Suppressor macrophage (primary cell): ENCODE measurements at places on chromosomes 12 and 14.
A peak's percentile ranks its signal among the peaks of the same experiment; 100 is the strongest.

- DNase-seq = no peak
These were observed 330.7 kb upstream of the DCN start for GRCh38 chr12:91513313-91513712.

- DNase-seq = no peak
These were observed 150.1 kb upstream of the FSCB start for GRCh38 chr14:44657203-44657602.

DNA sequence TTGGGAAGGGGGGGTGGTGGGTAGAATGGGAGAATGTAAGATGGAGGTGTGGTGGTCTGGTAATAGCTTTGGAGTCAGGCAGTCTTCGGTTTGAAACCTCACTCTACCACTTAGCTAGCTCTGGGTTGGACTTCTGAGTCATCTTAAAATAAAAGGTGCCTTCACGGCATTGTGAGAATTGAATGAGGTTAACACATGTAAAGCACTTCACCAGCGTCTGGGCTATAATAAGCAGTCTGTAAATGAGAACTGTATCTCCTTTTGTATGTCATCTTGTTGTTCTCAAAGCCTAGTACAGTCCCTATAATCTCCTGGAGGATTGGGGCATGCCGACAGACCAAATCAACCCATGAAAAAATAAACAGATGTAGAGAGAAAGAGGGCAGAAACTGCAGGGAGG, 11.2 kb downstream of the C2CD5 start:
- no peak for DNase-seq

- peak; percentile 85 for DNase-seq
These were observed 8.3 kb upstream of the MTA1 start for GRCh38 chr14:105411017-105411941.

DNA sequence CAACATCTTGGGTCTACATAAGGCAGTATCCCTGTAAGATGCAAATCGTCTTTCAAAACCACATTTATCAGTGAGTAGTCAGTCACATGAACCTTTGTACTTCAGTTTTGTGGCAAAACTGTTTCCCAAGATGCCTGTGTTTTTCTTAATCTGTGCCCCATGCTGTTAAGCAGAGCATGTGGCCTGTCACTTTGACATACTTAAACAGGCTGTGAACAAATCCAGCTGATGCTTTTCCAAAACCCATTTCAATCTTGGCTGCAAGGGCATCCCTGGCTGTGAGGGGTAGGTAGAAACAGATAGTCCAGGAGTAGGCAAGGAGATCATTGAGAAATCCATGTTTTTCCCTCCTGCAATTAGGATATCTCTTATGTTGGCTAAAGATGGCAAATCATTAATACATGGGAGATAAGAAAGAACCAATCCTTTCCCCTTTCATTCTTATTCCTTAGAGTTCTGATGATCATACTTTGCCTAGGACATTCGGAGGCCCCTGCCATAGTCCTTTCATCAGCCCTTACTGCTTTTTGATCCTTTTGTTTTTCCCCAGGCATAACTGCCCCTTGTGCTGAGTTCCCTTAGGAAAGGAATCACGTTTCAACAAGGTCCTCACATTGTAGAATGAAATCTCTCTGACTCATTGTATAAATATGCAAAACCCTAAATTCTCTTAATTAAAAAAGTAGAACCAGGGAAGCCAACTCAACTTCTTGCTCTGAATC, 121.1 kb upstream of the EEA1 start:
- DNase-seq = no peak

DNA sequence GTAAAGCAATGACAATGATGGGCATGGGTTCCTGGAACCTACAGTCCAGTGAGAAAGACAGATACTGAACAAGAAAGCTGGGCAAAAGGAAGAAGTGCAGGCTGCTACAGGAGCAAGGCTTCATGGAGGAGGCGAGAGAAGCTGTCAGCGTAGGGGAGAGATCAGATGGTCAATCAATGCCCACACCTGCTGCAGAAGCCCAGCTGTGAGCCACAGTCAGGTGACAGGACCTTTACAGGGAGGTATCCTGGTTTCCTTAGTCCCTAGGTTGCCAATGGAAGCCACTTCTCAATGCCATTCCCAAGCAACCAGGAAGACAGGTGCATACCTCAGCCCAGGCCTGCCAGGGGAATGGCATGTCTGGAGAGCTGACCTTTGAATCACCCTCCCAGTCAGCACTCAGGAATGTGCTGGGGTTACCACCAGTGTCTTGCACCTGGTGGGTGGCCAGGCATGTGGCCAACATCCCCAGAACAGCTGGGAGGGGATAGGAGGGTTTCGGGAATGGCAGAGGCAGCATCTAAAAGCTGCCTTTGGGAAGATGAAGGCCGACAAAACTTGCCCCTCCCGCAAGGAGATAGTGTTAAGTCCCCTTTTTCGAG, 170.3 kb downstream of the TTC7B start:
- no peak for DNase-seq

- no peak for DNase-seq
These were observed 25.5 kb upstream of the P2RX4 start for GRCh38 chr12:121184425-121184824.

GRCh38 chr14:68952531-68953195, 26.4 kb downstream of the ACTN1 start:
- no peak for DNase-seq

GRCh38 chr12:98420461-98420860, 94.9 kb upstream of the TMPO start:
- DNase-seq = no peak

- no peak for DNase-seq
These were observed 527.2 kb downstream of the NRXN3 start for GRCh38 chr14:78697341-78697740.

- DNase-seq = no peak
These were observed 636.5 kb upstream of the TBX3 start for GRCh38 chr12:115320451-115320850.

- no peak for DNase-seq
These were observed 74.6 kb downstream of the BRMS1L start for GRCh38 chr14:35900741-35901140.

GRCh38 chr12:21026302-21026701, 104.7 kb upstream of the SLCO1B1 start:
- no peak for DNase-seq
